Astrocyte of the hippocampus (primary cell): ENCODE measurements at places on chromosomes 6 and 20.

- DNase-seq, result no peak
Observed at GRCh38 chr6:139433631-139434419, 59.4 kb upstream of the CITED2 start.

- DNase-seq, result no peak
Observed at GRCh38 chr20:51625105-51625504, 82.6 kb upstream of the NFATC2 start.

GRCh38 chr6:12760911-12761310 lies 44.3 kb downstream of the PHACTR1 start:
- DNase-seq, result no peak

DNA sequence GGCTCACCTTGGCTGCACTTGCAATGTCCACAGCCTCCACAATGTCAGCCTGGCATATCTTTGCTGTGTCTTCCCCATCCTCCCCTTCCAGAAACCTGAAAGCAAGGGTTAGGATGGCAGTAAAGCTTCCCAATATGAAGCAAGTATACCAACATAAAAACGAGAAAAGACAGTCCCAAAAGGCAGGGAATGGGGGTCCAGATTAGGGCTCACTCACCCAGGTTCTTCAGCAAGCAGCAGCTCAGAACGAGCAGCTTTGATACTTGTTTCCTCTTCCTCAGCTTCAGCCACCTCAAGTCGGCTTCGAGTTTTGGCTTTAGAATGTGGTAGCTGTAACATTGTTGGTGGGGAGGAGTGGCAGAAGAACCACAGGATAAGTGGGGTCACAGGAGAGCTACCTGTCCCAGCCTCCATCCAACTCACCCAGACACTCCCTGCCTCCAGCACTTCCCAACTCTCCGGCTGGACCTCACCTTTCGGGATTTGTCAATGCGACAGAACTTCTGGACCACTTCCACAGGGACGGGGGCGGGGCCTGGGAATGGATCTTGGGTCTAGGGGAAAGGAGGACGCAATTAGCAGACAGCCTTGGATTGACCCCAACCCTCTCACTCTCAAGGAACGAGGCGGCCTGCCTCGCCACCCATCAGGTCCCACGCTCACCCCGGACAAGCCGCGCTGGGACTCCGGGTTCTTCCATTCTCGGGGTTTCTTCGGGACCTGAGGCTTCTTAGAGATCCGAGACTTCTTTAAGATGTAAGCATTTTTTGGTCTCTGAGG lies 708 bp downstream of the WDR46 start:
- DNase-seq, result no peak

- peak; percentile 3 for DNase-seq
Observed at GRCh38 chr6:84771125-84771755, 6.8 kb upstream of the TBX18 start.

DNA sequence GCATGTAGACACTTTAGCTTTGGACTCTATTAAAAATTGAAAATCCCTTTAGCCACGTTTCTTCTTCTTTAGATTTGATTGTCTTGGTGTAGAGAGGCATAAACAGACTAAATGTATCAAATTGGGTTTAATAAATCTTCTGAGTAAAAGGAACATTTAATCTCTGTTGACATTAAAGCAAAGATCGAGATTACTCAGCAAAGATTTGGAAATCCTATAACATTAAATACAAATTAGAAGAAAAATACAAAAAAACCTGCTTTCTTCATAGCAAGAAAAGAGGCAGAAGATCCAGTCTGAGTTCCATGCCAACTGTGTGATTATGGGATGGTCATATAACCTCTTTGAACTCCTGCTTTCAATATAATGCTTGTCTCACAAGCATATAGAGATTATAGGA lies 172.3 kb downstream of the GJA1 start:
- no peak for DNase-seq

DNA sequence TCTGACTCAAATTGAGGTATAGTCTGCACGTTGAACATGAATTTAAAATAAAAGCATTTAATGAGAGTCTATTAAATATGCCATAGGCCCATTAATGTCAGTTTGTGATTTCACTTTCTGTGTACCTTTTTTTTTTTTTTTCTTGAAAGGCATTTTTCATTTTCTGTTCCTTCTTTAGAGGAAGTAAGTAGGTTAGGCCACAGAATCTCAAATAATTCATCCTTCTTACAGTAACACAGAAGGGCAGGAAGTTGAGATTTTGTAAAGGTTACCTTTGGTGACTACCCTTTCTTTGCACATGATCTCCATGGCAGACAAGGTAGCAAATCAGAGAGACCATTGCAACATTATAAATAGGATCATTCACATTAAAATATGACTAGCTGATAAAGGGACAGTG lies 9.6 kb downstream of the L3MBTL3 start:
- no peak for DNase-seq

DNA sequence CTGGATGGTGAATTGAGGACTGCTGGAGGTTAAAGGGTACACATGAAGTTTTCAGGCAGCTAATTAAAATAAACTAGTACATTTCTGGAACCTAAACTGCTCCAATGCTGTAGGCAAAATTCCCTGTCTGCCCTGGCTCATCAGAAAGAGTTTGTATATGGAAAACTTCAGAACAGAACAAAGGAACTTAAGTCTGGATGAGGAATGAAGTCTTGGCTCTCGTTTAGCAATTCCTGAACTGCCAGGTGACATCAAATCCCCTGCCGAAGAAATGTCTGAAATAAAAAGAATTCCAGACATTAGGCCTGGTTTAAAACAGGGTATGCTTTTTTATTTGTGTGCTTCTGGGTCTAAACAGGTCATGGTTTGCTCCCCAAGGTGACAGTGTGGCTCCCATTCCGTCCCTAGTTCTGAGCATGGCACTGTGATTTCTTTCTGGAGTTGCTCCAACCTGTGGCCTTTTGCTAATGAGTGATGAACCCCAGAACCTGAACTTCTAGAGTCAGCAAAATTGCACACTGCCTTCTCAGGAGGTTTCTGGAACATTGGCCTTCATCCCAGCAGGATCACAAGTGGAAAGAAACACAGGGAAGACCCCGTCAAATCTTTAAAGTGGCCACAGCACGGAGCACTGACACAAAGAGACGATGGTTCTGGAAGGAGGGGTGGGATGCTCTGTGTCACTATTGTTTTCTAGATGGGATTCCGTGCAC lies 129.4 kb upstream of the NAA20 start:
- peak; percentile 61 for DNase-seq
